ENCODE measurements at places on chromosomes 2 and 18. TPM values are rescaled to one million over a fixed set of nuclear protein-coding genes. Genes with fewer than 3 reads are reported as not detected.

- H3K36me3 ChIP-seq, result no peaks in the 10 kb centered on the region
- DNase-seq, result no peak
- 0 out of 2 replicates have a peak, but pooled peaks cover 3% of the 10 kb centered on the region for H3K27me3 ChIP-seq
Measured at GRCh38 chr18:79583984-79584401, 95.6 kb upstream of the CTDP1 start.

DNA sequence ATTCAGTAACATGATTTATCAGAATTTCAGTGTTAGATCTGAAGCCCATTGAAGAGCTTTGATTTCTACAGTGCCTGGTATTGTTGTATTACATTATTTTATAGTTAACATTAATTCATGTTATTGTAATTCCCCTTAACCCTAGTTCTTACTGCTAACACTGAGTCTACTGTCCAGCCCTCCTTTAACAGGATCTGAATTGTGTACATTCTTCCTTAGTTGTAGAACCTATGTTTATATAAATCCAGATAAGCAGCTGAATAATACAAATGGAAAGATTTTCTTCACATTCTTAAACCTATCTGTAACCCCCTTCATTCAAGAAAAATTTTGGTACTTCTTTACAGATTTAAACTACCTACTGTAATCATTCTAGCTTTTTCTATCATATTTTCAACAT, 14.7 kb downstream of the NDUFAF7 start:
- H3K4me3 ChIP-seq, result no peak overlapping the region
- no peaks in the 10 kb centered on the region for H3K27me3 ChIP-seq
- no peak overlapping the region for H3K27ac ChIP-seq

- H3K27ac ChIP-seq, result no peak overlapping the region
- H3K4me3 ChIP-seq, result no peak overlapping the region
- DNase-seq, result no peak
- H3K4me1 ChIP-seq, result no peaks in the 10 kb centered on the region
Measured at GRCh38 chr18:47679864-47680263, 250.6 kb downstream of the SMAD2 start.

DNA sequence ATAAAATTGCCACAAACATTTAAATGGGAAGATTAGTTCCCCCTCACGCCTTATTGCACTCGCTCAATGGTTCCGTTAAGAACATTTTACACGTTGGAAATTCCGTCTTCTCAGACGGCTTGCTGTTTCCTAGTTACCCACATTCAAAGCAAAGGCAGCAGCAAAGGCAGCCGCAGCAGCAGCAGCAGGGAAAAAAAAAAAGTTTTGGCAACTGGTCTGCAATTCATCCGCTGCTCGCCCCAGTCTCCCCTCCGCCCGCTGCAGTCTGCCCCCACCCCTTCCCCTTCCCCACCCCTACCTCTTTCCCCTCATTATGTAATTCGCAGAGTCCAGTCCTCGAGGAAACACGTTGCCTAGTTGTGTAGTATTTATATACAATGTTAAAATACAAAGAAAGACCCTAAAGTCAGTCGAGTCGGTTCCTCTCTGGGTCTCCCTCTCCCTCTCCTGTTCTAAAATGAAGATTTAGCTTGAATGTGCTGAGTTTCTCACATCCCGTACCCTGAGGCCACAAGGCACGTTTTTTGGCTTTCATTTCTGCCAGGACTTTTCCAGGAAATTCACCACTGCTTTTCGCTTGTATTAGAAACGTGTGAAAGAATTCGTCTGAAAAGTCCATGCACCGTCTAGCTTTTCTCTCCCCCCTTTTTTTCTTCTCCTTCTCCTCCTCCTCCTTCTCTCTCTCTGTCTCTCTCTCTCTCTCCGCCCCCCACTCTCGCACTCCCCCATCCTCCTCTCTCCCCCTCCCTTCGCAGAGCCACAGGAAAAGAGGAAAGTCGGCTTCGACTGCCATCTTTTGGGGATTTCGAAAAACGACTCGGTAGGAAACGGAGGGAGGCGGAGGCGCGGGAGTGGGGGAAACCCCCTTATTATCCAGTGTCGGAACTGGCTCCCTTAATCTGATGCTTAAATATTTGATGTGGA, 140.0 kb downstream of the MEIS1 start:
- peak overlapping the region; percentile 85 for H3K27ac ChIP-seq
- peaks cover 13% of the 10 kb centered on the region for H3K36me3 ChIP-seq
- H3K4me1 ChIP-seq, result peaks cover 2% of the 10 kb centered on the region
- peak; percentile 90 for DNase-seq

DNA sequence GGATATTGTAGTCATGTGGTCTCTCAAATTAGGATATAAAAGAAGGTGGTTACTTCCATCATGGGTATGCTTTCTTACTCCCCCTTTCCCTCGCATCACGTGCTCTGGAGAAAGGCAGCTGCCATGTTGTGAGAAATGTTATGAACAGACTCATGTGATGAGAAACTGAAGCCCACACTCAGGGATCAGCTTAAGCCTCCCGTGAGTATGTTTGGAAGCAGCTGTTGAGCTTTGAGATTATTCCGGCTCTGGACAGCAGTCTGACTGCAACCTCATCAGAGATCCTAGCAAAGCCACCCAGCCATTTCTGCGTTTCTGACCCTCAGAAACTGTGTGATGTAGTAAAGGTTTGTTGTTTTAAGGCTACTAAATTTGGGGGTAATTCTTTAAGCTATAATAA, 700.1 kb downstream of the ADCYAP1 start:
- no peaks in the 10 kb centered on the region for H3K36me3 ChIP-seq
- no peak overlapping the region for H3K4me3 ChIP-seq
- no peak for DNase-seq
- H3K27ac ChIP-seq, result no peak overlapping the region
- no peaks in the 10 kb centered on the region for H3K27me3 ChIP-seq
- H3K4me1 ChIP-seq, result no peaks in the 10 kb centered on the region

- H3K4me3 ChIP-seq, result no peak overlapping the region
- no peaks in the 10 kb centered on the region for H3K27me3 ChIP-seq
- H3K4me1 ChIP-seq, result peaks cover 64% of the 10 kb centered on the region
Measured at GRCh38 chr2:216318521-216318874, 53.8 kb downstream of the MARCHF4 start.

DNA sequence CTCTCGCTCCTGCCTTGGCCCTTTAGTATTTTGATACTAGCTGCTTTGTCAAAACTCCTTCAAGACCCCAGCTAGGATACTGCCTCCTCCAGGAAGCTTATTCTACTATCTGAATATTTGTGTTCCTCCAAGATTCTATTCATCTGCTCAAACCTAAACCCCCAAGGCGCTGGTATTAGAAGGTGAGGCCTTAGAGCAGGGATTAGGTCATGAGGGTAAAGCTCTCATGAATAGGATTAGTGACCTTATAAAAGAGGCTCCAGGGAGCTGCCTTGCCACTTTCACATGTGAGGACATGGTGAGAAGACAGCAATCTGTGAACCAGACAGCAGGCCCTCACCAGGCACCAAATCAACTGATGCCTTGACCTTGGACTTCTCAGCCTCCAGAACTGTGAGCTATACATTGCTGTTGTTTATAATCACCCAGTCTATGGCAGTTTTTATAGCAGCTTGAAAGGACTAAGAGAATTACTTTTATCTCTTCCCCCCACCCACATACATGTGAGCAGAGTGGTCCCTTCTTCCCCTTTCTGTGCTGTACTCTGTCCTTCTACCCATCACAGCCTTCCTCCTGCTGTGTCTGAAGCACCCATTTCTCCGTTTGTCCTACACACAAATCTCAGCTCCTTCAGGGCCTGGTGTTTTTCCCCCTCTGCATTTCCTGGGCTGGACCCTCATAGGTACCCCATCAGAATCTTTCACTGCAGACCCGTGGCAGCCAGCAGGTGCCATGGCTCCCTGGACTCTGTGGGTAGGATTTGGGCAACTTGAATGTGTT, 54.5 kb downstream of the HS1BP3 start:
- H3K4me3 ChIP-seq, result no peak overlapping the region
- no peaks in the 10 kb centered on the region for H3K27me3 ChIP-seq
- DNase-seq, result no peak
- H3K4me1 ChIP-seq, result peaks cover 16% of the 10 kb centered on the region
- no peaks in the 10 kb centered on the region for H3K36me3 ChIP-seq

- H3K36me3 ChIP-seq, result no peaks in the 10 kb centered on the region
- H3K4me1 ChIP-seq, result no peaks in the 10 kb centered on the region
- DNase-seq, result no peak
Measured at GRCh38 chr2:6934345-6934744, 17.1 kb downstream of the RNF144A start.

- H3K27ac ChIP-seq, result no peak overlapping the region
- peak; percentile 63 for DNase-seq
- no peaks in the 10 kb centered on the region for H3K27me3 ChIP-seq
- H3K4me1 ChIP-seq, result 0 out of 2 replicates have a peak, but pooled peaks cover 2% of the 10 kb centered on the region
Measured at GRCh38 chr2:15159751-15160177, 401.4 kb downstream of the NBAS start.

DNA sequence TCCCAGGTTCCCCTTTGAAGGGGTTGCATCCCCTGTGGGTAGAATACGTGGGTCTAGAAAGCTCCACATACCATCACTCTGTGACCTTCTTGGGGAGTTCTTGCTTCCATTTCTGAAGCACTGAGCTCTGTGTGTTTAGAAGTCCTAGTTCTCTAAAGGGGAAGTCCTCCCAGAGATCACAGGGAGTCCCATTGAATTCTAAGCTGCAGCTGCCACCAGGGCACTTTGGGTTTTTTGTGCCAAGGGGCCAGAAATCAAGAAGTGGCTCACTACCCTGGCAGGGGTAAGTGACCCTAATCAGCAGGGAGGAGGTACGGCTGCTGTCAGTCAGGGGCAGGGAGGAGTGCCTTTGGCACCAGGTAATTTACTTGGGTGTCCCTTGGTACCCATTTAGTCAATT, 70.9 kb downstream of the EHD3 start:
- DNase-seq, result no peak
- peaks cover 5% of the 10 kb centered on the region for H3K4me1 ChIP-seq
- H3K4me3 ChIP-seq, result no peak overlapping the region

GRCh38 chr2:217077831-217078407, 218.1 kb upstream of the TNP1 start:
- no peaks in the 10 kb centered on the region for H3K36me3 ChIP-seq
- H3K4me3 ChIP-seq, result no peak overlapping the region
- no peak overlapping the region for H3K27ac ChIP-seq
- DNase-seq, result peak; percentile 56

GRCh38 chr18:73615506-73615905, 532.1 kb downstream of the FBXO15 start:
- no peaks in the 10 kb centered on the region for H3K36me3 ChIP-seq
- H3K27ac ChIP-seq, result peak overlapping the region; percentile 36
- H3K27me3 ChIP-seq, result no peaks in the 10 kb centered on the region
- H3K4me1 ChIP-seq, result peaks cover 22% of the 10 kb centered on the region
- H3K4me3 ChIP-seq, result no peak overlapping the region

GRCh38 chr18:44620812-44621211, 59.9 kb upstream of the SETBP1 start:
- H3K27me3 ChIP-seq, result no peaks in the 10 kb centered on the region
- DNase-seq, result no peak
- H3K36me3 ChIP-seq, result no peaks in the 10 kb centered on the region
- no peak overlapping the region for H3K27ac ChIP-seq
- H3K4me3 ChIP-seq, result no peak overlapping the region

DNA sequence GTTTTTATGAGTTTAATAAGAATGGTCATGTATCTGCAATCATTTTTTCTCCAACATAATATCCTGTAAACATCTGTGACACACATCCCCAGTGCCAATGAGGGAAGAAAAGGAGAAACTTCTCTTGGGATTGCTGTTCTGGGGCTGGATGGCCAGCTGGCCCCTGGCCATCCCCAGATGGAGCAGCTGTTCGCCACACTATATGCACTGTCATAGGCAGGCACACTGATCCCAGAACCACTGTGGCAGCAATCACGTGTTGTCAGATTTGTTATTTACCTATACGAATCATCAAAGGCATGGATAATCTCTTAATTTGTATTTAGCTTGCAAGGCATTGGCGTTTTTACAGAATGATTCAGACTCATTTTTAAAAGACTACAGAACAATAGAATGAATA, 167.6 kb upstream of the ACAA2 start:
- H3K4me3 ChIP-seq, result no peak overlapping the region
- no peak overlapping the region for H3K27ac ChIP-seq
- H3K36me3 ChIP-seq, result no peaks in the 10 kb centered on the region
- H3K4me1 ChIP-seq, result no peaks in the 10 kb centered on the region
- peaks cover 19% of the 10 kb centered on the region for H3K27me3 ChIP-seq
- no peak for DNase-seq

GRCh38 chr2:145631561-145631960, 1111.6 kb upstream of the ZEB2 start:
- H3K4me1 ChIP-seq, result peaks cover 10% of the 10 kb centered on the region
- no peaks in the 10 kb centered on the region for H3K27me3 ChIP-seq
- DNase-seq, result peak; percentile 61
- H3K27ac ChIP-seq, result no peak overlapping the region

GRCh38 chr18:44126598-44126997, 554.1 kb upstream of the SETBP1 start:
- peaks cover 10% of the 10 kb centered on the region for H3K4me1 ChIP-seq
- no peak overlapping the region for H3K4me3 ChIP-seq
- no peaks in the 10 kb centered on the region for H3K27me3 ChIP-seq
- no peak overlapping the region for H3K27ac ChIP-seq
- DNase-seq, result no peak

DNA sequence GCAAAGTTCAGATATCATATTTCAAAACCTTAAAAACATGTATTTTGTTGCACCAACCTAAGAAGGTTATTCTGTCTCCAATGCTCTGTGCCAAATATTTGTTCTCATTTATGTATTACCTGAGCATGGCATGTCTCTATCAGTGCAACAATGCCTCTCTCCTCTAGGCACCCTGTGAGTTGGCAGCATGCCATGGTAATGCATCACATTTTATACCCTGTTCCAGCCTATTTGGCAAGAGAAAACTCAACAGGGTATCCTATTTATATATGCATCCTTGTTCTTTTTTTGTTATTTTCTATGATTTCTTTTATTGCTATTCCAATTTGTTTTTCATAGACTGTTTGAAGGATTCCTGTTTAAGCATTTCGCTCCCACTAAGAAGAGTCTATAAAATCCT, 126.3 kb upstream of the NRXN1 start:
- H3K4me3 ChIP-seq, result no peak overlapping the region
- H3K36me3 ChIP-seq, result no peaks in the 10 kb centered on the region
- H3K4me1 ChIP-seq, result no peaks in the 10 kb centered on the region
- DNase-seq, result no peak

DNA sequence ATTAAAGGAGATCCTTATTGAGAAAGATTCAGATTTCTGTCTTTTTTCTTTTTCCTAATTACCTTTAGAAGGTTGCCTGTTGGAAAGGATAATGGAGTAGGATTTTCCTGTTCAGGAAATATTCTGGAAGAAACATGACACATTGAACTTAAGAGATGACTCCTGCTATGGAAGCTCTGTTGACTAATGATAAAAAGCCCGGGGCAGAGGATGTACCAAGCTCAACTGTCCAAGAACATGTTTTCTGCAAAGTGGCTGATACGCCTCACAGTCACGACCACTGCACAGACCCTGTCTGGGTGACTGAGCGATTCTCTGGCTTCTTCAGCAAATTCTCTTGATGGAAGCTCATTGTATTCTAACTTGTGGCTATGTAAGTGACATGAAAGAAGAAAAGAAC, 86.2 kb upstream of the THOC1 start:
- no peak overlapping the region for H3K4me3 ChIP-seq
- no peaks in the 10 kb centered on the region for H3K36me3 ChIP-seq
- H3K27me3 ChIP-seq, result no peaks in the 10 kb centered on the region
- H3K4me1 ChIP-seq, result peaks cover 9% of the 10 kb centered on the region
- H3K27ac ChIP-seq, result peak overlapping the region; percentile 13
- DNase-seq, result peak; percentile 61

The LRRTM1 gene
- polyA plus RNA-seq, result not detected

The RPRM gene
- polyA plus RNA-seq, result not detected

The DPYSL5 gene
- not detected for polyA plus RNA-seq

The CGREF1 gene
- polyA plus RNA-seq, result 17.8 TPM
